Left renal pelvis (tissue), 4 donors: ENCODE measurements at places on chromosomes 12 and 14. TPM values are rescaled to one million over a fixed set of nuclear protein-coding genes. Genes with fewer than 3 reads are reported as not detected.

Gene GNB3
- polyA plus RNA-seq, result 14.0 TPM

Gene VSIG10
- polyA plus RNA-seq, result 30.3 TPM

Gene FGD4
- polyA plus RNA-seq, result 3.4 TPM

Gene RNASE11
- polyA plus RNA-seq, result not detected

Gene ERBB3
- 94.8 TPM for polyA plus RNA-seq

Gene CDC42BPB
- 67.2 TPM for polyA plus RNA-seq

Gene MIP
- not detected for polyA plus RNA-seq

Gene LALBA
- not detected for polyA plus RNA-seq

Gene CD9
- polyA plus RNA-seq, result 195 TPM

Gene PTHLH
- polyA plus RNA-seq, result 1.9 TPM

Gene KRT73
- not detected for polyA plus RNA-seq

Gene RABGGTA
- polyA plus RNA-seq, result 19.6 TPM

Gene SDR9C7
- polyA plus RNA-seq, result 0.27 TPM

Gene VWF
- 18.5 TPM for polyA plus RNA-seq

Gene MANSC4
- 0.32 TPM for polyA plus RNA-seq

Gene TAS2R30
- 0.10 TPM for polyA plus RNA-seq

Gene DPY19L2
- polyA plus RNA-seq, result 78.2 TPM

Gene TAS2R9
- polyA plus RNA-seq, result not detected

Gene IFI27
- 26.7 TPM for polyA plus RNA-seq

Gene RPL10L
- 0.26 TPM for polyA plus RNA-seq

Gene ADAM20
- not detected for polyA plus RNA-seq

Gene PCED1B
- 4.3 TPM for polyA plus RNA-seq

Gene ANO4
- 1.3 TPM for polyA plus RNA-seq

Gene TSHR
- 0.22 TPM for polyA plus RNA-seq
